ENCODE measurements at places on chromosomes 1 and 21.

DNA sequence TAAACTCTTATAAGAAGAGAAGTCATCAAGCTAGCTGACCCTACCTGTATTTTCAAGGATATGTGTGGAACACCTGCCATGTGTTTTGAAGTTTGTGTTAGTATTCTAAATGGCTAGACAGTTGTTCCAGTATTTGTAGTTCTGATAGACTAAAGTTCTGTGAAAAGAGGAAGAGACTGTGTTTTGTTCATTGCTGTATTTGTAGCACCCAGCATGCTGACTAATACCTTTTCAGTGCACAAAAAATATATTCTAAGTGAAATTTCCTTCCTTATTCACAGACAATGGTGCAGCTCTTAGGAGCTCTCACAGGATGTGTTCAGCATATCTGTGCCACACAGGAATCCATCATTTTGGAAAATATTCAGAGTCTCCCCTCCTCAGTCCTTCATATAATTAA lies 8.2 kb upstream of the METTL18 start:
- no peak for DNase-seq

DNA sequence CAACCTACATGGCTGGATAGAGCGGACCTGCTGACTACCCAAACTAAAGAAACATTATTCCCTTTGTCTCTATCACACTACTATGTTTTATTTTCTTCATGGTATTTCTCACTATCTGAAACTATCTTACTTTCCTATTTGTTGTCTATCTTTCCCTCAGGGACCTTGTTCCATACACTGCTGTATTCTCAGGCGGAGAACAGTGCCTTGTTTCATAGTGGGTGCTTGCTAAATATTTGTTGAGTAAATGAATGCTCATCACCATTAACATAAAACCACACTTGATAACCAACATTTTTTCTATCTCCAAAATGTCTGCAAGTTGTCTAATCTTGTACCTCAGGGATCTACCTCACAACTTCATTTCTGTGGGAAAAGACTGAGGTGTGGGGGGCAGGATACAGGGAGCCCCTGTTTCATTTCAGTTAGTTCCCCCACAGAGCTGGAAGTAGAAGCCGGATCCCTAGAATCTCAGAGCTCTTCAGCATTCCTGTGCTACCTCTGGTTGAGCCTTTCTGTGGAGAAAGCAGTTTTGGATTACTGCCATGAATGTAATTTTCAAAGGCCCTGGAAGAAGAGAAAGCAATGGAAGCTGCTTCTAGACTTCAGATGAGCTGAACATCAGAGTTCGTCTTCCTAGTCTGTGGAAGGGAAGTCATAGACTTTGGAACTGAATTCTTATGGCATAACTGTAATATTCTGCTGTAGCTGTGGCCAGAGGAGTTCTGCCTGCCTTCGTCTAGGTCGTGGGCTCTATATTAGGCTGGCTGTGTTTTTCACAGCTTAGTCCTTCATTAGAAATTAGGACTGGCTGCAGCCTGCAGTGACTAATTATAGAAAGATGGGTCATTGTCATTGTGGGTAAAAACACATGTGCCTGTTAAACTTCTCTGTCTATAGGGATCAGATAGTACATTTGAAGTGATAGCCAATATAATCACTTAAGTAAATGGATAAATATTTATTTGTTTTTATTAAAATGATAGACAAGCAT lies 293.2 kb upstream of the SGIP1 start:
- no peak for DNase-seq

DNA sequence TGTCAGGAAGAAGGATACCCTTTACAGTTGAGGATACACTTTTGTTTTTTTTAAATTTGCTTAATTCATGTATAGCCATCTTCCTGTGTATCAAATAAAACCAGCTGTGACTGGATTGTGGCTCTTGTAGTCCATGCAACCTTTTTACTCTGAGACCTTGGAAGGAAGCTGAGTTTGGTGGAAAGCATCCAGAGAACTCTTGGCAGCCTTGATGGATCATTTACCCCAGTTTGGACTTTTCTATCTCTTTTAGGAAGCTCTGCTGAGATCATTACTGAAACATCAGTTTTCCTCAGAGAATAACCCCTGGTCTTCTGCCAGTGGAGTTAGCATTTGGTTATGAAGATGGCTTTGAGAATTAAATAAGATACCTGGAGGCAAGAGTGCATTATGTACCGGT lies 21.2 kb upstream of the APOBEC4 start:
- DNase-seq, result no peak

DNA sequence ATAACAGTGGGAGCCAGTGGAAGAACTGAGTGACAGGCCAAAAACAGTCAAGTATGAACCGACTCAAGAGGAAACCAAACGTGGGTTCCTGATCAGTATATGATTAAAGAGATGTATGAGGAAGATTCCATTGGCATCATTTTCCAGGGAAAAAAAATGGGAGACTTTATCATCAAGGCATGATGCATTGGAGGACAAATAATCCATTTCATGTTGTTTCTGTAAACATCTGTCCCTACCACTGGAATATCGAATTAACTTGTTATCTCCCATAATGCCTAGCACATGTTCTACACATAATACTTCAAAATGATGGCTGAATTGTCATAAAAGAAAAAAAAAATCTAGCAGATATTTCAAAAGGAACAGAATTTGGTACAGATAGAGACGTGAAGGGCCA lies 13.3 kb downstream of the FOXJ3 start:
- DNase-seq, result no peak

- DNase-seq, result no peak
Observed at GRCh38 chr1:3495776-3496745, 41.6 kb downstream of the ARHGEF16 start.

DNA sequence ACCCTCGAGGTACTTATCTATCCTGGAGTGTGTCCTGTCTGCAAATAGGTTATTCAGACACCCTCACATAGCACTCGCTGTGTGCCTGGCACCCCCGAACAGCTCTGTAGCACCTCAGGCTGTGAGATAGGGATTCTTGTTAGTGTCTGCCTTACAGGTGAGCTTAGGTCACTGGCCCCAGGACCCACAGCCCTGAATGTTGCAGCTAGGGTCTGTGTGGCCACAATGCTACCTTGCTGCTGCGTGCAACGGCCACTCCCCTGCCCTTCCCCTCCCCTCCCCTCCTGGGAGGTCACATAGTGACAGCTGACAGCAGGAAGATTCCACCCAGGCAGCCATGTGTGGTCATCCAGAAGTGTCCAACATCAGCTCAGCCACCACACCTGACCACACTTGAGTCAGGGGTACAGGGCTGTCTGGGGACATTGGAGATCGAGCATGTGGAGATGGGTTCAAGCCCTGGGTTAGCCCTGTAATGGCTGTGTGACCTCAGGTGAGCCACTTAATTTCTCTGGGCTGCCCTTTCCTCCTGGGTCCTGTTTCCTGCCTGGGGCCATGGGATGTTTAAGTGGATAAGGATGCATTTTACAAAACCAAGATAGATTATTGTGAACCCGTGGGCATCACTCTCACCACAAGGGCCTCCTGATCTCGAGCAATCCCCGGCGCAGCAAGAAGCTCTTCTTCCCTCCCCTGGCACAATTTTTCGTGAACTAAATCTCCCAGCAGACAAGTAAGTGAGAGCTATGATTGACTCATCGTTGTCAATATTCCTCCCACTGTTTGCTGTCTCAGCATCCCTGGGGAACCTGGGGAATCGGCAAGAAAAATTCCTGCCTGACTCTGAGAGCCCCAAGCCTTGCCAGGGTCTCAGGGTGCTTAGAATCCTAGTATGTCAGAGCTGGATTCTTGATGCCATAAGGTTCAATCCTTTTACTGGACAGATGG lies 208.7 kb downstream of the PTPRU start:
- DNase-seq, result no peak

DNA sequence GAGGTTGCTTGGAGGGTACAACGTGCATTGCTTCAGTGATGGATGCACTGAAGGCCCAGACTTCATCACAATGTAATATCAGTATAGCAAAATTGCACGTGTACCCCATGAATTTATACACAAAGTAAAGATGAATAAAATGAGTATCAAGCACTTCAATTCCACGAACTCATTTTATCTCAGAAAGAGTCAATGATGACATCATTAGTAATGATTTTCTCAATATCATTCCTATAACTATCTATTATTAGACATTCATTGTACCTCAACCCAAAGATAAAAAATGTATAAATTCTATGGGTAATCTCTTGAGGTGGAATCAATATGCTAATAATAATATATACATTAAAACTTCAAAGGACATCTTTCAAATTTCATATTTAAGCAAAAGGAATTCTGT lies 208.4 kb downstream of the COL11A1 start:
- no peak for DNase-seq

- DNase-seq, result no peak
Observed at GRCh38 chr1:230189341-230189740, 122.3 kb downstream of the GALNT2 start.

DNA sequence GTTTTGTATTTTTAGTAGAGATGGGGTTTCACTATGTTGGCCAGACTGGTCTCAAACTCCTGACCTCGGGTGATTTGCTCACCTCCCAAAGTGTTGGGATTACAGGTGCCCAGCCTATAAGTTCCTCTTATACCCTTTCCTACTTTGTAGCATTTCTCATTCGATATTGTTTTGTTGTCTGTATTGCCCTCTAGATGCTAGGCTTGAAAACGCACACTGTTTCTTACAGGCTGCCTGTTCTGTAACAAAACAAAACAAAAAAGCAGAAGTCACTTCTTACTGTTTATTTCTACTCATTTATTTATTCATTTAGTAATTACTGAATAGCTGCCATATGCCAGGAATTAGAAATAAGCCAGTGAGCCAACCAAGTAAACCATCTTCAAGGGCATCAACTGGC lies 136.9 kb upstream of the BMP8A start:
- no peak for DNase-seq

DNA sequence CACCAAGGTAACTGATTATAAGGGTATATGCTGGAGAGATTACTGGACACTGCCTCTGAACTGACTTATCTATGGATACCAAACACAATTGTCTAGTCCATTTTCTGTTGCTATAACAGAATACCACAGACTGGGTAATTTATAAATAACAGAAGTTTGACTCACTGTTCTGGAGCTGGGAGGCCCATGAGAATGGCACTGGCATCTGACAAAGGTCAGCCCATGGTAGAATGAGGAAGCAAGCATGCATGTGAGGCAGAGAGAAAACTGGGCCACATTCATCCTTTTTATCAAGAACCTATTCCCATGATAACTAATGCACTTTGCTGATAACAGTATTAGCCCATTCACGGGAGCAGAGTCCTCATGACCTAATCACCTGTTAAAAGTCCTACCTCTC lies 37.4 kb downstream of the FCER1A start:
- DNase-seq, result no peak

DNA sequence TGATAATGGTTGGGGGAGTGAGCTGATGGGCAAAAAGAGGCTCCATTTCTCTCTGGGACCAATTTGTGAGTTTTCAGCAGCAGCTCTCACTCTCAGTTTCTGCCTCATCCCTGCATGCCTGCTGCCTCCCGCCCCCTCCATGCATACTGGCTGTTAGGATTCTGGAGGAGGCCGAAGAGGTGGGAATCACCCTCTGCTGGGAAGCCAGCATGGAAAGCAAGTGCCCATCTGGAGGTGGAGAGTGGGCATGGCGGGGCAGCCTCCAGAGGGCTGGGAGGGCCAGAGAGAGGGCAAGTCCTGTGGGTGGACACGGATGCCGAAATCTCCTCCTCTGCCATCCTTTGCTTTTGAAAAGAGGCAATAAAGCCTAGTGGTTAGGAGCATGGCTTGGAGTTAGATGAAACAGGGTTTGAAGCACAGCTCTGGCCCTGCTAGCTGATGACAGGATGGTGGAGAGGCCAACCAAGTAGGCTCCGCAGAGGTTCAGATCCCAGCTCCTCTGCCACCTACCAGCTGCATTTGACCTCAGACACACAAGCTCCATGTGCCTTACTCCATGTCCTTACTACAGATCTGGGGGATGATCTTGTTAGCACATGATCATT lies 113.4 kb downstream of the GRIK3 start:
- no peak for DNase-seq

All from stimulated activated CD8-positive, alpha-beta memory T cell treated with anti-CD3 and anti-CD28 coated beads, Interleukin-2, amount 100 ng/mL, for 1 hour (primary cell).